Activated CD8-positive, alpha-beta T cell treated with anti-CD3 and anti-CD28 coated beads for 36 hours (primary cell): ENCODE measurements at places on chromosomes 16 and 17. TPM values are rescaled to one million over a fixed set of nuclear protein-coding genes. Genes with fewer than 3 reads are reported as not detected.

Gene SEPTIN12
- not detected for total RNA-seq

Gene AGRP
- total RNA-seq = not detected

Gene TEPSIN
- total RNA-seq = 32.2 TPM

Gene KCNJ16
- total RNA-seq = not detected

Gene VAT1L
- not detected for total RNA-seq

Gene CCL14
- not detected for total RNA-seq

Gene GJC1
- 5.6 TPM for total RNA-seq

Gene CCT6B
- total RNA-seq = 1.8 TPM

Gene DDX52
- 33.1 TPM for total RNA-seq

Gene CA5A
- total RNA-seq = not detected

Gene FSCN2
- total RNA-seq = 0.32 TPM

Gene TMEM100
- total RNA-seq = not detected

Gene ARSG
- 8.4 TPM for total RNA-seq

Gene TMEM106A
- total RNA-seq = 9.2 TPM

Gene ZNF629
- 2.8 TPM for total RNA-seq

Gene HASPIN
- 21.3 TPM for total RNA-seq

Gene CCL15
- not detected for total RNA-seq

Gene MYH3
- total RNA-seq = 1.8 TPM

Gene KCTD19
- 3.9 TPM for total RNA-seq

Gene CFAP119
- 3.8 TPM for total RNA-seq

Gene KRT12
- total RNA-seq = not detected

Gene EPN2
- total RNA-seq = 3.2 TPM

Gene MYO15A
- total RNA-seq = 0.76 TPM

Gene CCL8
- total RNA-seq = not detected

Gene MIS12
- 35.0 TPM for total RNA-seq

Gene RECQL5
- 34.2 TPM for total RNA-seq

Gene EPOP
- total RNA-seq = 32.2 TPM

Gene NLRC5
- 153 TPM for total RNA-seq

Gene RHBDF1
- total RNA-seq = not detected

Gene CDH8
- total RNA-seq = not detected

Gene SMYD4
- total RNA-seq = 22.2 TPM

Gene MYH1
- not detected for total RNA-seq

Gene STX4
- total RNA-seq = 25.2 TPM

Gene PYY
- 0.29 TPM for total RNA-seq

Gene KRTAP29-1
- not detected for total RNA-seq

Gene MRM3
- total RNA-seq = 35.5 TPM

Gene CD300LB
- total RNA-seq = not detected

Gene PDIA2
- total RNA-seq = not detected

Gene BOLA2B
- total RNA-seq = 254 TPM

Gene KRT13
- not detected for total RNA-seq
